ENCODE measurements at places on chromosomes 3 and 15. TPM values are rescaled to one million over a fixed set of nuclear protein-coding genes. Genes with fewer than 3 reads are reported as not detected.

- DNase-seq = no peak
Observed at GRCh38 chr3:120820748-120821147, 78.2 kb downstream of the GTF2E1 start.

- DNase-seq = peak; percentile 41
Observed at GRCh38 chr3:152349392-152349791, 80.7 kb downstream of the MBNL1 start.

DNA sequence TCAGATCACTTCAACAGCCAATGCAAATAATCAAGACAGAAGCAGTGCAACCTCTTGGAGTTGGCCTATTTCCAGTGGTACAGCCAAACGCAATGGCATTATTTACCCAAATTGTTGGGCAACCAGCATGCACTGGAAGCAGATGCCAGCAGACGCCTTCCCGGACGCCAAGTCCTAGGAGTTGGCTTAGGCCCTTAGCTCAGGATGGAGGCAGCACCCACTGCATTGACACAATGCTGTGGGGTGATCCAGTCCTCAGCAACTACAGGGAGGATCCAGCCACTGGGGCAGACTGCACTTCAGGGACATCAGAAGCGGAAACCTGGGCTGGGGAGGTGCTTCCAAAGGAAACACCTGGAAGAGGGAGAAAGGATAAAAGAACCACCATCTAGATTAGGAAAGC, 290.4 kb downstream of the FAM43A start:
- DNase-seq = no peak

DNA sequence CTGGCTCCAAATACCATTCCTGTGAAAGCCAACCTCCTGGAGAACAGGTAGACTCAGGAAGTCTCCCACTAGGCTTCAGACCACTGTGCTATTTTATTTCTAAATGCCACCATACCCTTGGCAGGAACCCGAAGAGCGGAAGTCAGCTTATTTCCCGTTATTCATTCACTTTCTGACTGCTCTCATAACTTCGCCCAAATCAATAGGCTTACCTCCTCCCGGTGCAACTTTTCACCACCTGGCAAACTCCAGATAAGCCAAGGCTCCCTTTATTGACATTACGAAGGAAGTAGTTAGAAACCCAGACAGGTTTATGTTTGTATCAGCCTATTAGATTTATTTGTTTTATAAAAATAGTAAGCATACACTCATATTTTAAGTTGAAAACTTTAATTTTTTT, 3.3 kb upstream of the CCDC54 start:
- no peak for DNase-seq

GRCh38 chr3:138825336-138825735, 9.4 kb downstream of the PIK3CB start:
- no peak for DNase-seq

- peak; percentile 98 for DNase-seq
Observed at GRCh38 chr3:150371741-150372254, 36.3 kb upstream of the TSC22D2 start.

GRCh38 chr3:37217098-37217849, 42.9 kb upstream of the LRRFIP2 start:
- DNase-seq = no peak

The DNASE1L3 gene
- polyA plus RNA-seq = not detected

The GJD2 gene
- not detected for polyA plus RNA-seq

The CCRL2 gene
- polyA plus RNA-seq = 3.7 TPM

The ZNF621 gene
- polyA plus RNA-seq = 23.1 TPM
